ENCODE measurements at places on chromosomes 13 and 19. TPM values are rescaled to one million over a fixed set of nuclear protein-coding genes. Genes with fewer than 3 reads are reported as not detected.

GRCh38 chr19:11995174-11995573 lies 30.3 kb downstream of the ZNF763 start:
- DNase-seq, result no peak

- DNase-seq, result no peak
Measured at GRCh38 chr19:6406401-6406800, 13.4 kb upstream of the GTF2F1 start.

The SIGLECL1 gene
- total RNA-seq, result 0.39 TPM

The GNG7 gene
- total RNA-seq, result 0.60 TPM
